Choroid plexus epithelial cell (primary cell): ENCODE measurements at places on chromosomes 2 and 18.

- DNase-seq, result peak; percentile 44
These were observed 22.2 kb downstream of the METAP1D start for GRCh38 chr2:172021955-172022354.

DNA sequence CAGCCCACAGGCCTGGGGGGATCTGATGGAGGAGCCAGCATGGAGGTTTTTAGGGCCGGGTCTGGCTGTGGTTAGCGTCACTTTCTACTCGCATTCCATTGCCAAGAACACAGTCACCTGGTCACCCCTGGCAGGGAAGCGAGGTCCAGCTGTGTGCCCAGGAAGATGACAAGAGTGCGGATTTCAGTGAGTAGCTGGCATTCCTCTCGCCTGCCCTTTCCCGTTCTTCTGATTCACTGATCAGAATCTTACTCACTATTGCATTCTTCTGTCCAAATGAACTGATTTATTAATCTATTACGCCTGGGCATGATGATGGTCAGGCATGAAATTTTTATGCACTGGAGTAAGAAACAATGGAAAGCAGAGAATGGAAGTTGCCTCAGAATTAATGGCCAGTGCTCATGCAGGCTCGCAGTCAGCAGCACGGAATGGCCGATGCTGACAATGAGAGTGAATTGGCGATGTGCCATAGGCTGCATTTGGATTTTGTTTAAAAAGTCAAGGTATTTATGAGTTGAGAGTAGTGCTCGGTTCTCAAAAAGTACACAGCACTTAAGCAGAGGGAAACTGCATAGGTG, 76.4 kb upstream of the MGAT5 start:
- DNase-seq, result no peak

GRCh38 chr18:34990597-34990996, 50.6 kb upstream of the MAPRE2 start:
- DNase-seq, result no peak

DNA sequence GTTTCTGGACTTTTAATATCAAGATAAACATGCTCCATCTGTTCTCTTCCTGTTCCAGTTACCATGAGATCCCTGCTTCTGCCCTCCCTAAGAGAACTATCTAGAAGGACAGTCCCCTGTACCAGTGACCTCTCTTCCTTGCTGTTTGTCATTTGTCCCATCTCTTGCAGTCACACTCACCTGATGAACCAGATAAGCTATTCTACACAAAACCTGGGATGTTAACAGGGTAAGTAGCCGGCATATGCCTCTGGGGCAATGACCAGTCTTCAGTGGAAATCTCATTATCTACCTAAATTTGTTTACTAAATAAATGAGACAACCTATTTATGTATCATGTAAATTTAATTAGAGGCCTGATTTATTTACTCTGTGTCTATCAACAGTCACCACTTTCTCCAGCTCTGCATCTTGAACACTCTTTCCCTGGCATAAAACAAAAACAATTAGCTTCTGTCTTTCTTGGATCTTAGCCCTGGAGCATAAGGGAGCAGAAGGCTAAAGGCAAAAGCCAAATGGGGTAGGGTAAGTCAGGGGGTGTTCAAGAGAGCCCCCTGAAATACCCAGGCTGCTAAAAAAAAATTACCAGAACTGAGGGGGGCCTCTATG, 337.7 kb downstream of the ALK start:
- no peak for DNase-seq

- no peak for DNase-seq
These were observed 100.3 kb downstream of the B3GNT2 start for GRCh38 chr2:62296034-62296831.

GRCh38 chr18:64110692-64111480, 38.0 kb downstream of the LINC00305 start:
- DNase-seq, result peak; percentile 90

- no peak for DNase-seq
These were observed 93.8 kb downstream of the EPB41L3 start for GRCh38 chr18:5449858-5450509.

GRCh38 chr2:218060118-218060517, 8.9 kb upstream of the RUFY4 start:
- no peak for DNase-seq

DNA sequence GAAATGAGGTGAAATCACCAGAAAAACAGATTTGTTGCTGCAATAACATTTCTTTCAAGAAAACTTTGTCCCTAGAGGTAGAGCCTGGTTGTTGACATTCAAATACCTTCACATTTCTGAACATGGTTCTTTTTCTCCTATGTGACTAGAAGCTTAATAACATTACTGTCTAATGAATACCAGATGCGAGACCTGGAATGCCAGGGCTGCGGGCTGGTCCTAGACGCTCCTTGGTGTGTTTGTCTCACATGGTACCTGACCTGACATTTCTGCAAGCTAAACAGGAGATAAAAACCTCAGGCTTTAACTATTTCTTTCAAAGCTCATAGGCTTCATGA, 38.5 kb downstream of the ACKR3 start:
- DNase-seq, result peak; percentile 49

GRCh38 chr2:37417321-37417720, 72.9 kb downstream of the QPCT start:
- DNase-seq, result peak; percentile 83

DNA sequence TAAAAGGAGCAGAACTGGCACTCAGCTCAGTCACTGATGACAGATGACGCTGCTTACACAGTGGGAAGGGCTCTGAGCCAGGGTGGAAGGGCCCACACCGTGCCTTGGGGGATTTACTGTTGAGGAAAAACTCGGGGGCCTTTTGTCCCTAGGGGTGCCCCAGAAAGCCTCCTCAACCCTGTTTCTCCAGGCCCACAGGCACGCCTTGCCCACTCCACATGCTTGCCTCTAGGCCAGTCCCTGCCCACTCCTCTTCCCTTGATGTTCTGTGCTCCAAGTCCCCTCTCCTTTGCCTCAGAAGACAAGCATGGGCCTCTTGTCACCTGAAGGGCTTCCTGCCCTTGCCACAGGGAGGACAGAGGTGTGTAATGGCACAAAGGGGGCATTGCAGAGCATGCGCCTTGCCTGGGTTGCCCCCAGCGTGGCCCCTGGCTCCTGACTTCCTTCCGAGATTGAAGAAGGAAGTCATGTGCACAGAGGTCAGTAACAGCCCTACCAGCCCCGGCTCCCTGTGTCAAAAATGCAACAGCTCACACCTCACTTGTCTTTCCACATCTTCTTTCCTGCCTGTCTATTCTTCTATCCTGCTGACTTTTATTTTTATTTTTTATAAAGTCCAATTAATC, 65.1 kb downstream of the LIPG start:
- DNase-seq, result no peak

DNA sequence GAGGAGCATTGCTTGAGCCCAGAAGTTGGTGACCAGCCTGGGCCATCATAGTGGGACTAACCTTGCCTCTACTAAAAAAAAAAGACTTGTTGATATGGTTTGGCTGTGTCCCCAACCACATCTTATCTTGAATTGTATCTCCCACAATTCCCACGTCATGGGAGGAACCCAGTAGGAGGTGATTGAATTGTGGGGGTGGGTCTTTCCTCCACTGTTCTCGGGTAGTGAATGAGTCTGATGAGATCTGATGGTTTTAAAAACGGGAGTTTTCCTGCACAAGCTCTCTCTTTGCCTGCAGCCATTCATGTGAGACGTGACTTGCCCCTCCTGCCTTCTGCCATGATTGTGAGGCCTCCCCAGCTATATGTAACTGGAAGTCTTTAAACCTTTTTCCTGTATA, 47.0 kb downstream of the PROC start:
- no peak for DNase-seq

- DNase-seq, result no peak
These were observed 15.2 kb downstream of the NPAS2 start for GRCh38 chr2:100835006-100835659.

DNA sequence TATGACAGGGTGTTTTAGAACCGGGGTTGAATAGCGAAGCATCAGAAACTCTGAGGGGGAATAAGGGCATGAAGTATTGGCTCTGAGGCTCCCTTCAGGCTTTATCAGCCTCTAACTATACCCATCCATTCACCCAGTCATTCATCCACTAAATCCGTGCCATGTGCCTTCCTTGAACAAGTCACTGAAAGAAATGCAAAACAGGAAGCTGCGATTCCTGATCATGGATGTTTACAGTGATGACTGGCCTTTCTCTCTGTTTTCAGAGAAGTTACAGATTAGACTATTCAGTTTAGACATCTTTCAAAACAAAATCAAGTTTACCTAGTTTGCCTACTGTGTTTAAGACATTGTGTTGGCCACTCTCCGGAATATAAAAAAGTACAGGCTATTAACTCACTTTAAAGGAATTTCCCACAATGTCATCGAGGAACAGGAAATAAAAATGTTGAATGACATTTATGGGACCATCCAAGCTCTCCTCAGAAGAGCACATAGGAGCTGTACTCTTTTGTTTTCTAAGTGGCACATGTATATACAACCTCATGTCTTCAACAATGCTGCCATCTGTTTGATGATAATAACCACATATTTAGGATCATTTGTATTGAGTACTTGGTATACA, 43.8 kb upstream of the SLC14A1 start:
- no peak for DNase-seq

- no peak for DNase-seq
These were observed 6.8 kb upstream of the HS1BP3 start for GRCh38 chr2:20657522-20658235.

- DNase-seq, result no peak
These were observed 37.3 kb upstream of the XPO1 start for GRCh38 chr2:61575447-61575859.

- DNase-seq, result no peak
These were observed 180.4 kb downstream of the NEDD4L start for GRCh38 chr18:58224425-58224750.

DNA sequence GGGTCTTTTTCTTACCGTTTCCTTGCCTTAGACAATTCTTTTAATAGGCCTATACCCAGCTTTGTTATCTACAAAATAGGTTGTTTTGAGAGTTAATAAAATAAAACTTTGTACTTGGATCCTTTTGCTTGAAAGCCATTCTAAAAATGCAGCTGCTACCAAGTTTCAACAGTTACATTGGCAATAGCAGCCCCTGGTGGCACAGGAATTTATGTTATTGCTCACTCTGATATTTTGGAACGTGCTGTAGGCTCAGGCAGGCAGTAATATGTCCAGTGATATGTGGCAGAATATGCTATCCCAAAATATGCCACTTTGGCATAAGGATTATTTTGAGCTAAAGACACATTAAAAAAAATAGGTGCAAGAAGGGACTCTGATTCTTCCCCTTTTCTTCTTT, 6.7 kb upstream of the COMMD1 start:
- peak; percentile 59 for DNase-seq

- no peak for DNase-seq
These were observed 750 bp downstream of the NPAS2 start for GRCh38 chr2:100820523-100821254.

DNA sequence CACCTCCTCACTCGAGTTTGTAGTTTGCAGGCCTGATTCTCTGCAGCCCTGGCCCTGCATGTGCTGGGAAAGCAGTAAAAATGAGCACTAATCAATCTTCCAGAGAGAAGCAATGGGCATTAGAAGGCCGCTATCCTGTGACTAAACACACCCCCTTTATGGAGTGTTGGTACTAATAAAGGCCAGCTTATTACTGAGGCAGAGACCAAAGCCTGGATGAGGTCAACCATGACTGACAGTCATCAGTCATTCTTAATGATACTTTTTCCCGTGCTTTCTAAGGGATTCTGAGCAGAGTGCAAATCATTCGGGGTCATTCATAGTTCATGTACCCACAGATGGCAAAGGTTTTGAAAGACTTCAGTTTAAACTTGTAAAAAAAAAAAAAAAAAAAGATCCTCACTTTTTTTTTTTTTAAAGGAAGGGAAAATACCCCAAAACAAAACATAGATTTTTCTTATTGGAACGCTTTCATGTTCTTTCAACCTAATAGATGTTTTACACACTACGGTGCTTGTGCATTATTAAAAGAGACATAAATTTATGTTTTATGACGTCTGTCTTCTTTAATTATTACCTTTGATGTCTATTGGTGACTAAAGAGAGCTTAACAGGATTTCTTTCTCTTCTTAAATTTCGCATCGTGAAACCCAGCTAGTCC, 13.2 kb downstream of the TSHZ1 start:
- no peak for DNase-seq

DNA sequence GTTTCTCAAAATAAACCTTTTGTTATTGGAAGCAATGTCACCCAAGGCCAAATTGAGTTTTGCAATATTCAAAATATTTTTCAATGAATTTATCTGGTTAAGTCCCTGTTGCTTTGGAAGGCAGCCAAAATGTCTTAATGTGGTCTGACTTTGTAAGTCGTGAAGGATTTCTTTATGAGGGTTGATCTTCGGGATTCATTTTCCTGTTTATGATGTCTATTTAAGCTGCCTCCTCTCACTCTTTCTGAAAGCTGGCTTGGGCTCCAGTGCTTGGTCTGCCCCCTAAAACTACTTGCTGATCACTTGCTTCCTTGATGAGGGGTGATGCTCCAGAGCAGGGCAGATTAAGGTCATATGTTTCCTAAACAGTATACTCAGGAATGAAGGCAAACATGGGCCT, 141.1 kb downstream of the ANTXR1 start:
- peak; percentile 90 for DNase-seq

- no peak for DNase-seq
These were observed 550.9 kb downstream of the ADCYAP1 start for GRCh38 chr18:1455605-1456004.

- no peak for DNase-seq
These were observed 93.2 kb downstream of the MYOM1 start for GRCh38 chr18:3126457-3127097.

DNA sequence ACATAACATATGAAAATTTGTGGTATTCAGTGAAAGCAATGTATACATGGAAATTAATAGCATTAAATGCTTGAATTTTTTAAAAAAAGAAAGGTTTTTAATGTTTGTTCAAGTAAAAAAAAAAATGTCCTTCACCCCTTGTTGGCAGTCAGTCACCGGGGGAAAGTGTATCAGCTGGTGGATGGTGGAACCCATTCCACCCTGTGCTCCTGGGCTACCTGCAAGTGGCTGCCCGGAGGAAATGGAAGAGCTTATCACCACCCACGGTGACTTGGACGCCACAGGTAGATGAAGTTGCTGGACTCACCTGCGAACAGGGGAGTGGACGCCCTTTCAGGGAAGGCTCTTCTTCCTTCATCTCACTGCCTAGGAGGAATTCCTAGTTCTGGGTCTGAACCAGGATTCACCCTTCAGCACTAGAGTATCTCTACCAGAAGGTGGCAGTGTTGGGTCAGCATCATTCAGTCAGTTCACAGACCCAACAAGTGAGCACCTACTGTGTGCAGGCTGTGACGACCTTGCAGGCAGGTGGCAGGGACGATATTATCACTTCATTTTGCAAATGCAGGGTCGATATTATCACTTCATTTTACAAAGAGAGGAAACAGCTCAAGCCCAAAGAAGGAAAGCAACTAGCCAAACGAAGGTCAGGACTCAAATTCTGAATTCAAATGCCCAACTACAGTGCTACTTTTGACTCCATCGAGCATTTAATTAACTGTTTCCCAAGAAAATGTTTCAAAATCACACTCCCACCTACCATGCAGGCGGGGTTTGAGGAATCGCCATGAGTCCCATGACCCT, 35.8 kb downstream of the CIB4 start:
- peak; percentile 65 for DNase-seq

DNA sequence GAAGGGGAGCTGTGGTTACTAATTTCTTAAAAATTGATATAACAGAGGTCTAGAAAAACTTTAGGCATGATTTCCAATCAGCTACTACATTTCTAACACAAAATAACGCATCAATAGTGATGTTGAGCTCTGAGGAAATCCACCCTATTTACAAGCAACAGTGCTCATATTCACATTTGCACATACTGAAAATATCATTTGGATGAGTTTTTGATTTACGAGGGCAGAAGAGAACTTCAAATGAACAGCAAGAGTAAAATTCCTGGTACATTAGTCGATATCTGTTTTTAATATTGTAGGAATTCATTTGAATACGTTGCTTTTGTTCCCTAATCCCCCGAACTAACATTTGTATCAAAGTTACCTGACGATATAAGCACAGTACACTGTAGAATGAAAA, 761.0 kb upstream of the POU3F3 start:
- no peak for DNase-seq
